ENCODE measurements at places on chromosomes 11 and 22.

- no peak for DNase-seq
Observed at GRCh38 chr22:27298742-27299141, 502.8 kb downstream of the MN1 start.

DNA sequence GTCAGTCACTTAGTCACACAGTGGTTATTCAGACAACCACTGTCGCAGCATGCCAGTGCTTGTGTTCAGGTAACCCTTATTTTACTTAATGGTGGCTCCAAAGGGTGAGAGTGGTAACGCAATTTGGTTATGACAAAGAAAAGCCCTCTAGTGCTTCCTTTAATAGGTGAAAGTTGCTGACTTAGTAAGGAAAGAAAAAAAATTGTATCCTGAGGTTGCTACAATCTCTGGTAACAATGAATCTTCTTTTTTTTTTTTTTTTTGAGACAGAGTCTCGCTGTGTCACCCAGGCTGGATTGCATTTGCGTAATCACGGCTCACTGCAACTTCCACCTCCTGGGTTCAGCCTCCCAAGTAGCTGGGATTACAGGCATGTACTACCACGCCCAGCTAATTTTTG, 64.5 kb downstream of the C11orf91 start:
- DNase-seq = no peak

DNA sequence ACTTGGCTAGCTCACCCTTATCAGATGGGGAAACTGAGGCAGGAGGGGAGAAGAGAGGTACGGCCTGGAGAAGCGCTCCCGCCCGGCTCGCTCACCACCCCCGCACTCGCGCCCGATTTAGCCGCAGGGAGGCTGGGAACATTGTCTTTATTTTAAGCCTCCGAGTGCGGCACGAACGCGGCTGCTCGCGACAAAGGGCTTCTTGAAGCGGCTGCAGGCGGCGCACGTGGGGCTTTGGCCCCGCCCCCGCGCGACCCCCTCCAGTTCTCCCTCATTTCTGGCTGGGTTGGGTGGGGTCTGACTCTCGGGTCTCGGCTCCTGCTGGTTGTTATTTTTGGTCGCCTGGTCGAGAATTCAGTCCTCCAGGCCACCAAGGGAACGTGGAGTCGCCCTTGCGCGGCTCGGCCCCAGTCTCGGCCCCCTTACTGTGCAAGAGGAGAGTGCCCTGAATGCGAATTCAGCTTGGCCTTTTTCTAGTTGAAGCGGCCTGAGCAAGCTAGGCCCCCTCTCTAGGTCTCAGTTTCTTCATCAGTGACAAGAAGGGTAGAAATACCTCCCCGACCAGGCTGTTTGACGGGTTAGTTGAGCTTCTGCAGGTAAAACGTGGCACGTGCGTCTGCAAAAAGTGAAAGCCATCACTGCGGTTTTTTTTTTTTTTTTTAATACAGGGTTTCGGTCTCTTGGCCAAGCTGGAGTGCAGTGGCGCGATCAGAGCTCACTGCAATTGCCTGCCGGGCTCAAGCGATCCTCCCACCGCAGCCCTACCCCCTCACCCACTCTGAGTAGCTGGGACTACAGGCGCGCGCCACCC, 2.6 kb upstream of the CHRM1 start:
- DNase-seq = no peak

- DNase-seq = no peak
Observed at GRCh38 chr22:25564979-25565677, 653 bp downstream of the GRK3 start.

GRCh38 chr11:130439160-130439519, 9.3 kb upstream of the ADAMTS15 start:
- no peak for DNase-seq

GRCh38 chr11:68955607-68955958, 25.2 kb downstream of the MRGPRD start:
- no peak for DNase-seq

DNA sequence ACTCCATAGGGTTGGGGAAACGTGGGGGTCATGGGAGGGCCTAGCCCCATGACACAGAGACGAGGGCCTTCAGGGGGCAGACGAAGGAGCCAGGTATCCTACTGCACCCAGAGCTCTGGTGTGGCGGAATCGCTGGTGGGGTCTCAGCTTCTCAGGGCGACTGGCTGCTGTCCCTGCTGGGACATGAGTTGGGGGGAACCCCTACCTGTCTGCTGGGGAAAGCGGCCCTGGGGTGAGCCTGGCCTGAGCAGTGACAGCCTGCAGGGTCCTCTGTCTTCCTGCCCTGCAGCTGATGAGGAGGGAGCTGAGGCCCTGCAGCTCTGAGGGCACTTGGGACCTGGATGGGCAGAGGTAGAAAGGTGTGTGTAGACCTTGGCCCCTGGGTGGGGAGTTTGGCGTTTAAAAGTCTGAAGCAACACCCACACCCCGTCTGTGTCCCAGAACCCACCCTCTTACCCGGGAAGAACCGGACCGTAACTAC, 33.6 kb upstream of the GRAMD4 start:
- DNase-seq = no peak

DNA sequence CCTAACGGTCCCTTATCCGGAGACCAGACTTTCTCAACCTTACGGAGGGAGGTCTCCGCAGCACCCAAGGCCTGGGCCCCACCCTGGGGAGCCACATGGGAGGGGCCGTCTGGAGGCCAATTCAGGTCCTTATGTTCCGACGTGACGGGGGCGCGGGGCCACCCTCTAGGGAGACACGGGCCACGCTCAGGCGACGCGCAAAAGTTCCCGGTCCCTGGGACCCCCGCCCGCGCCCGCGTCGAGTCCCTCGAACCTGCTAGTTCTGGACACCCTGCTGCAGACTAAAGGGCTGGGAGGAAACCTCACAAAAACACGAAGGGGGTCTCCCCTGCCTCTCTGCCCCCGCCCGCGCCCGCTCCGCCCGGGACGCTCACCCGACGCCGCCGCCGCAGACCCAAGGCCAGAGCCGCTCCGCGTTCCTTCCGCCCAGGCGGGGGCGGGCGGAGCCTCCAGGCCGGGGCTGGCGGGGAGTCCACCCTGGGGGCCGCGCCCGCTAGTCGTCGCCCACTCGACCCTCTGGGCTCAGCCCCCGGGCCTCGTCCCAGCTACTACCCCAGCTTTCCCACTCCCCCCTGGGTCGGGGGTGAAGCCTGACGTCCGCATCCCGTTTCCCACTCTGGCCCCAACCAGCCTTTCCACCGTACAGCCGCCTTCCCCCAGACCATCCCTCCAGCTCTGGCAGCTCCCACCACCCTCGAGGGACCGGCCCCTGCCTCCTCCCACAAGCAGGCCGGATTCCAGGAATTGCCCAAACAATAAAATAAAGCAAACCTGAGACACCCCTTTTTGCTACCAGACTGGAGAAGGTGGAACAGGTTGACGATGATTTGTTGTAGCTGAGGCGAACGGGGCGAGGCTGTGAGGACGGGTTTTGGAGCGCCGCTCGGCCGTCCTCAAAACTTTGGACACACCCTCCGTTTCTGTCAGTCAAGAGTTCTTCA, 2.7 kb downstream of the RNH1 start:
- no peak for DNase-seq

- DNase-seq = no peak
Observed at GRCh38 chr11:68927280-68928135, 23.8 kb downstream of the IGHMBP2 start.

GRCh38 chr11:132123854-132124835, 753.7 kb downstream of the NTM start:
- DNase-seq = no peak

DNA sequence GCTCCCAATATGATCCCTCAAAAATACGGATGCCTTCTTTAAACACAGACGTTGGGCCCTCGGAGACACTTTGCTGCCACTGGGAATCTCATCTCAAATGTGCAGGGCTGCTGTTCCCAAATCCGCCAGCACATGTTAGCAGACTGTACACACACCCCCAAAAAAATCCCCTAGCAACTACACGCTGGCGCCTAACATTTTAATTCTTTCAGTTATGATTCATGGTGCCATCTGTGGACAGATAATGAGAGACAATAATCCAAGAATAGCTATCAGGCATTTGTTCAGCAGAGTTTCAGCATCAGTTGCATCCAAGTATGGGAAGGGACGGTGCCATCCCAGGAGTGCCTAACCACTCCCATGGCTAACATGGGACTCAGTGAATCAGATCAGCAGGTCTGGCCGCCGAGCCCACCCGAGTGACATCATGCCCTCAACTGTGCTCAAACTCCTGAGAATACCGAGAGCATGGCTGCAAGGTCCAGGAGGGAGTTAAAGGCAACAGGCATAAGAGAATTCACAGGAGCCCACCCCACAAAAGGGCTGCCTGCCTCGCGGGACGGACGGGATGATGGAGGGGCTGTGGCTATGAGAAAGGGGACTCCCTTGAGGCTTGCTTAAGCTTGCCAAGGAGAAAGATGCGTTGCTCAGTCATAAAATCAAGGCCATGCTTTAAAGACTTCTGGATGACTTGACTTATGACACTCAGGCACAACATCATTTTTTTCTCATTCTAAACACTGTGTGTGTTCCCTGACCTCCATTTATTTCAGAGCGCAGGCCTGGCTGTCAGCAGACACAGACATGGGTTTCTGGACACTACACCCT, 337.0 kb downstream of the SHANK2 start:
- no peak for DNase-seq

DNA sequence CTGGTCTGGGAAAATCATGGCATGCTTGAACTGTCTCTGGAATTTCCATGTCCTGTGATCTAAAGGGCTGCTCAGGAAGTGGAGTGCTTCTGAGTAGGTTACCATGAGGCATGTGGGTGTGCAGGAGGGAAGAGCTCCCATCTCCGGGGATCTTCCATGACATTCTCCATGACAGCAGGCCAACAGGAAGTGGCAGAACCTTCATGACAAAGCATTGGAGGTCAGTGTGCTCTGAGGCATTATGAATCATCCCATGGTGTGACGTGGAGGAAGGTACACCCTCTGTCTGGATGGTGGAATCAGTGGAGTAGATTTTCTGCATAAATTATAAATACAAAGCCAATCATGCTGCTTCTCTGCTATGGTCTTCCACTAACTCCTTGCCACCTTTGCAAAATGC, 139.6 kb upstream of the E2F8 start:
- no peak for DNase-seq
